Activated T-cell treated with anti-CD3 and anti-CD28 coated beads, Interleukin-2, amount 50 U/mL, for 72 hours (primary cell): ENCODE measurements at places on chromosomes 6 and 20.

- peaks cover 24% of the 10 kb centered on the region for H3K27me3 ChIP-seq
- H3K27ac ChIP-seq = no peak overlapping the region
- peak; percentile 54 for DNase-seq
- H3K4me3 ChIP-seq = peak overlapping the region; percentile 32
- peaks cover 26% of the 10 kb centered on the region for H3K4me1 ChIP-seq
- H3K36me3 ChIP-seq = no peaks in the 10 kb centered on the region
These were observed 63.1 kb upstream of the KLHL31 start for GRCh38 chr6:53728570-53729194.

DNA sequence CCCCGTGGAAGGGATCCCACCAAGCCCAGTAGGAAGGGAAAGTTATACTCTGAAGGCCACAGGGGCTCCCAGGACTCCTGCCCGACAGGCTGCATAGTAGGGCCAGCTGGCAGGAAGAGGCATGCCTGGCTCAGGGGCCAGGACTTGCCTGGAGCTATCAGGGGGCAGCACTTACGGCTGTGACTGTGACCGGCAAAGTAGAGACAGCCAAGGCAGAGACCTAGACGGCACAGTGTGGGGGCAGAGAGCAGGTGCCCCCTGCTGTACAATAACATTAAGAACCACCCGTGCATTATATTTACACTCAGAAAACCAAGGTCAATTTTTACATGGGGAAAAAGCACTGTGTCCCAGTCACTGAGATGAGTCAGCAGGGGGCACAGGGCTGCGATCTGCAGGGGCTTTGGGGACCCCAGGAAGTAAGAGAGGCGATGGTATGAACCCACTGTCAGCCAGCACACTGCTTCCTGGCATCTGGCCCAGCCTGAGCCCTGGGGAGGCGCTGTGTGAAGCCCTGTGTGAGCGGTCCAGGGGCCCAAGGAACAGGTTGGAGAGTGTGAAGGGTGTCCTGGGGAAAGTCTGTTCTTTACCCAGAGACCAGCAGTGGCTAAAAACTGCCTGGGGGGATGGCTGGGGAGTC is 9.9 kb downstream of the CCDC167 start:
- peak overlapping the region; percentile 76 for H3K27ac ChIP-seq
- no peaks in the 10 kb centered on the region for H3K27me3 ChIP-seq
- no peak for DNase-seq
- H3K36me3 ChIP-seq = peaks cover 10% of the 10 kb centered on the region
- peaks cover 73% of the 10 kb centered on the region for H3K4me1 ChIP-seq
- peak overlapping the region; percentile 69 for H3K4me3 ChIP-seq

DNA sequence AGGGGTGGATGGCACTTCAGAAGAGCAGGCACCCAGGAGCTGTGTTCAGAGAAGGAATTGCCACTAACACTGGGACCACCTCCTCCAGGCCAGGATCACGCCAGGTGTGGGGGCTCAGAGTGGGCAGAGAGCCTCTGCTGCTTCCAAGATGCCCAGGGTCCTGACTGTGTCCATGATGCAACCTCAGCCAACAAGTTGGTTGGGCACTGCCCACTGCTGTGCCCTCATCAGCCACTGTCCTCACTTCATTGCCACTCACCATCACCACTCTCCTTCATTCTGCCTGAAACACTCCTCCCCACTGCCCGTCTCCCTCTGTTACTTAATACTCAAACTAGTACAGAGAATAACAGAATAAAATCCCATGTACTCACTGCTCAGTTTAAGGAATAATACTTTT is 16.5 kb upstream of the TCF15 start:
- no peak overlapping the region for H3K4me3 ChIP-seq
- H3K27ac ChIP-seq = no peak overlapping the region
- H3K36me3 ChIP-seq = no peaks in the 10 kb centered on the region

DNA sequence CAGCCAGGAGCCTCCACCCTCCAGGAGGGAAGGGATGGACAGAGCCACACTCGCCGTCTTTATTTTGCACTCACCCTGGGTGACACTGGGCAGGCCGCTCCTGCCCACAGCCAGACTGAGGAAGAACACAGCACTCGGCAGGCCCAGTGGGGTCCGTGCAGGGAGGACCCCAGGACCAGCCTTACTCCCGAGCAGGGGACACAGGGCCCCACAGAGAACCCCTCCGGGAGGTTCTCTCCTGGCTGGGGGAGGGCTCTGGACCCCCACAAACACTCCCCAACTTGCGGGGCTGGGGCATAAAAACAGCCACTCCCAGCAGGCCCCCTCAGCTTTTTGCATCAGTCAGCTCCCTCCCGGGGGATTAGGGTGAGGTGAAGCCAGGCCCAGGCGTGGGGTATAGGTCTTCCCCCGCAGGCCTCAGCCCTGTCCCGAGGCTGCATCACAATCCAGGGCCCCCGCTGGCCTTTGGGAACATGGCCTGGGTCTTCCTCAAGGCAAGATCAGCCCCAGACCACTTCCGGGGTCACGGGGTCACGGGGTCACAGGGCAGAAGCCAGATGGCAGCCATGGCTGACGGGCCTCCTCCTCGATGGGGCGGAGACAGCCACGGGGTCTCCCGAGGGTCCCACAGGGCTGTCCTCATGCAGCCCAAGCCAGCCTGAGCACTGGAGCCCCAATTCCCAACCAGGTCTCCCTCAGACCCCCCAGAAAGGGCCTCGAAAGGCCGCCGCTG is 3.2 kb downstream of the TNFRSF6B start:
- peak overlapping the region; percentile 73 for H3K27ac ChIP-seq
- H3K36me3 ChIP-seq = no peaks in the 10 kb centered on the region
- H3K4me3 ChIP-seq = no peak overlapping the region
- H3K4me1 ChIP-seq = peaks cover 12% of the 10 kb centered on the region
- H3K27me3 ChIP-seq = no peaks in the 10 kb centered on the region

- H3K4me1 ChIP-seq = peaks cover 8% of the 10 kb centered on the region
- no peak overlapping the region for H3K4me3 ChIP-seq
- H3K36me3 ChIP-seq = peaks cover 1% of the 10 kb centered on the region
- DNase-seq = no peak
These were observed 39.7 kb upstream of the EMILIN3 start for GRCh38 chr20:41406353-41406752.
